ENCODE measurements at places on chromosomes 1 and 21. TPM values are rescaled to one million over a fixed set of nuclear protein-coding genes. Genes with fewer than 3 reads are reported as not detected.

The FAM3B gene
- not detected for total RNA-seq

The ELAVL4 gene
- total RNA-seq = not detected

The TNFRSF25 gene
- total RNA-seq = 0.32 TPM

The CHODL gene
- not detected for total RNA-seq

- no peak for DNase-seq
These were observed 147.9 kb downstream of the LRRC40 start for GRCh38 chr1:70057500-70057899.

DNA sequence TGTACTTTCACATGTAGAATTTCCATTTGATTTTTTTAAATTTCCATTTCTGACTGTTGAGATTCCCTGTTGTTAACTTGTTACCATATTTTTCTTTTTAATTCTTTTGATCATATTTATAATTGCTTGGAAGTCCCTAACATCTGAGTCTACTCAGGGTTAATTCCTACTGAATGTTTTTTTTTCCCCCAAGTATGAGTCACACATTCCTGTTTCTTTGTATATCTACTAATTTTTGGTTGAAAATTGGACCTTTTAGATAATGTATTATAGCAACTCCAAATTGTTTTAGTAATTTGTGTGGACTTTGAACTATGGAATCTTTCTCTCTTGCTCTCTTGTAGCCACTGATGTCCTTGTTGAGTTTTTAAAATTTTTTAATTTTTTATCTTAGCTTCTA is 54.6 kb downstream of the STXBP3 start:
- DNase-seq = peak; percentile 37

DNA sequence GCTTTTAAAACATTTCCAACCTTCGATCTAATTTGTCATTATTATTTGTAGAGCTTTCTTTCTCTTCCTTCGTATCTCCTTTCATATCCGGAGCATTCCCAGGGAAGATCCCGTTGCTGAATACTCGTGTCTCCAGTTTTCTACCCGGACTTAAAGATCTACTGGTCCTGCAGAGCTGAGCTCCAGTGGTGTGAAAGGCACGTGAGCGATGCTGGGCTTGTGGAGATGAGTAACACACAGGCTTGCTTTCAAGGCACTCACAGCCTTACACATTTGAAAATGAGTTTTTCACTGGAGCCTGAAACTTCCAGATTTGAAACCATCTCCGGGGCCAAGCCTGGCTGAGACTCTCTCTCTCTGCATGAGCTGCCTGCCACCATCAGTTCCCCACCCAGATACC is 428.3 kb downstream of the KIF26B start:
- DNase-seq = no peak

DNA sequence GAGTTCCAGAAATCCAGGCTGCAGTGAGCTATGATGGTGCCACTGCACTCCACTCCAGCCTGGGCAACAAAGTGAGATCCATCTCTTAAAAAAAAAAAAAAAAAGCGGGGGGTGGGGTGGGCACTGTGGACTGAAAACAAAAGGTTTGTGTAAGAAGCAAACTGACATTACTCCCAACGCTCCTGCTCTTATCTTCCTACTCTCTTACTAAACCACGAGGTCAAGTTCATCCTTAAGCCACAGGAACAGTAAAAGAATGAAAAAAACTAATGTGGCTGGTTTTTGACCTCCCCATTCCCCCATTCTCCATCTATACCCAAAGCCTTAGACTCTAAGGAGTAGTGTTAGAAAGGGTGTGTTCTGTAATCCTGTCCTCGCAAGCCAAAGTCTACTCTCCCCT is 30.8 kb downstream of the TFAP2E start:
- no peak for DNase-seq

All from SJSA1 (cell line).